ENCODE measurements at places on chromosomes 11 and 22. TPM values are rescaled to one million over a fixed set of nuclear protein-coding genes. Genes with fewer than 3 reads are reported as not detected.

C11orf87 gene
- total RNA-seq: not detected

- DNase-seq: no peak
Observed at GRCh38 chr22:19717181-19717580, 2.9 kb downstream of the SEPTIN5 start.

ZNF280A gene
- total RNA-seq: not detected

GRCh38 chr11:113587308-113587739 lies 112.1 kb upstream of the DRD2 start:
- no peak for DNase-seq

GRCh38 chr11:67366961-67367760 lies 6.2 kb downstream of the CLCF1 start:
- DNase-seq: no peak

DNA sequence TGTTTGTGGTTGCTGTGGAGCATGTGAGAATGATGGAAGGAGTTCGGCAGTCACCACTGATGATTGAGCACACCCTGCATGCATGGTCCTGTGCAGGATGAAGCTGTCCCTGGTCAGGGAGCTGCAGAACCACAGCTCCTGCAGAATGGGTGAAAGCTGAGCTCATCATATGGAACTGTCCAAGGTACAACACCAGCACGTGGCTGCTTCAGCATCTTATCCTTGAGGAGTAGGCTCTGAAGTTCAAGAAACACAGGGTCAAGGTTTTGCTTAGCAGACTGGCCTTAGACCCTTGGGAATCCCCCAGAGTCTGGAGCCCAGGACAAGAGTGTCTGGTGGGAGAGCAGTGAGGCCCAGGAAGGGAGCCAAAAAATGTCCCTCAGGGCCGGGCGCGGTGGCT lies 182.4 kb upstream of the LARGE1 start:
- no peak for DNase-seq

DNA sequence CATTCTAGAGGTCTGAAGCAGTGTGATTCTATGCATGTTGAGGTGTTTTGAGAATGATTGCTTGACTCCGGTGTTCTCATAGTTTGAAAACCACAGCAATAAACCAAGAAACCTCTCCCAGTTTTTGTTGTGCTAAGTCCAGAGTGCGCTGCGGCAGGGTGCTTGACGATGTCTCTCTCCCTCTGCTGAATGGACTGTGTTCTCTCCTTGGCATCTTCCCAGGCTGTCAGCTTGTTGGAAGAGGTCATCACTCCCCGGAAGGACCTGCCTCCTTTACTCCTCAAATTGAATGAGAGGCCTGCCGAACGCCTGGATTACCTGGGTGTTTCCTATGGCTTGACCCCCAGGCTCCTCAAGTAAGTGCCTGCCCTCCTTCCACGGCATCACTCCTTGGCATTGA lies 31.0 kb downstream of the NAT10 start:
- DNase-seq: no peak

ASCC2 gene
- 91.6 TPM for total RNA-seq

- no peak for DNase-seq
Observed at GRCh38 chr11:14914536-14914935, 22.5 kb upstream of the CYP2R1 start.

GRCh38 chr11:2473361-2474058 lies 28.7 kb downstream of the KCNQ1 start:
- DNase-seq: no peak

DNA sequence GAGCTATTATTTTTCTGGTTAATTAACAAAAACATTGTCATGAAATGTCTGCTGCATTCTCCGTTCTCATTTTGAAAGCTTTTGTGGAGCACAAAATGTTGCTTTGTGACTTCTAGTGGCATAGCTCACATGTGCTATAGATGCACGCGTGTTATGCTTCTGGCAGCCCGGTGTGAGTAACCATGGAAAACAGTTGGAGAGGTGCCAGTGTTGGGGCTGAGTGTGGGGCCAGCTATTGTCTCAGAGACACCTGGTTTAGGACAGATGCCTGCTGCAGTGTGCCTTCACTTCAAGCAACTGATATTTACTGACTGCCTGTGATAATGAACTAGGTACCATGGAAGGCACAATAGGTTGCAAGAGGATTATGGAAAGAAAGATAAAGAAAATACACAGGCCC lies 760.6 kb downstream of the NTM start:
- no peak for DNase-seq

NLRP14 gene
- 0.27 TPM for total RNA-seq

- DNase-seq: no peak
Observed at GRCh38 chr11:69862331-69862771, 43.1 kb upstream of the FGF3 start.

GRCh38 chr11:93694557-93694956 lies 33.1 kb downstream of the CEP295 start:
- no peak for DNase-seq

DNA sequence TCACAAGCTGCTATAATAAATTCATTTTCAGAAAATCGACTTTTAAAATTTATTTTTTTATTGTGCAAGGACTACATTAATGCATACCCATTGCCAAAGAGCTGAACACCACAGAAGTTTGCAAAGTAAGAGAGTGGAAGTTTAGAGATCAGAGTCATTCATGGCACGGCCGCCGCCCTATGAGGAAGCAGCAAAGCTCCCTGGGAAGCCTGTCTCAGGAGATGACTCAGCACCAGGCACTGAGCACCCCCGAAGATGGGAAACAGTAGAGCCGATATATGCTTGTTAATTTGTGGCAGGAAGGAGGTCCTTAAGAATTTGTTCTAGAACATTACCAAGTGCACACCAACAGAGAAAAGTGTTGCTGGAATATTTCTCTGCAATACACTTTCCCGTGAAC lies 693.7 kb downstream of the OPCML start:
- no peak for DNase-seq

Data from Peyer's patch (tissue), 4 donors.